NCI-H510A (cell line): ENCODE measurements at places on chromosomes 1 and 21.

DNA sequence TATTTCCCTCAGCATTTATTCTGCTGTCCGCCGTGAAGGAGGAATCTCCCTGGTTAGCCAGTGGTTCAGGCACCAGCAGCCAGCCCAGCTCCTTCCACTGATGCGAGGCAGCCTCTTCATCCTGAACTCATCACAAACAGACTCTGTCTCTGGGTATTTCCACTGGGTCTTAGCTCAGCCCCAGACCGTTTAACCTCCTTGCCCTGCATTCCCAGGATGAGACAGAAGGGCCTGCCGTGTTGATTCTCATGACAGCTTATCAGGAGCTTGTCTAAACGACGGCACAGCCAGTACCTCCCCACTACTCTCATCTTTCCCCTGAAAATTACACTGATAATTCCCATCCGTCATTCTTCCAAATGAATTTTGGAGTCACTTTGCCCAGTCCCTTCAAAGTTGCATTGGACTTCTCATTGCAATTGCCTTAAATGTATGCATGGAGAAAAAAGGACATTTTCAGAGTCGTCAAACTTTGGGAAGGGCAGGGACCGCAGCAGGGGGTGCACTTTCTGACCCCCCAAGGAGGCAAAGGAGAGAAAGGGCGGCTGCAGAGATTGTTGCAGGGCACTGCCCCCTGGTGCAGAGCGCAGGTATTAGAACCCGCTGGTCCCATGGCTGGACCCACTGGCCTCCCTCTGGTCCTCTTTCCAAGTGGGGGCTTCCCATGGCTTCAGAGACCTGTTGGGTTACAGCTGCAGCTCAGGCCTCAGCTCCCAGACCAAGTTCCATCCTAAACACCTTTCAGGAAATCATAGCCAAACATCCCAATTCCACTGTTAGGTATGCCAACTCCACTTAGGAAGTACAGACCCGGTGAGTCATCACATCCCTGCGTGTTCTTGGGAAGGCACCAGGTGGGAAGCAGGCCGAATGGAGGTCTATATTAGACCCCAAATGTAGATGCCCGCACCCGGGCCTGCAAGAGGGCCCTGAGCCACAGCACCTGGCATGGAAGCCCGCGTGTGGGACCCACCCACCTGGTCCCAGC, 3.7 kb upstream of the MEGF6 start:
- no peak for DNase-seq

GRCh38 chr1:69791311-69791710, 223.6 kb downstream of the LRRC7 start:
- no peak for DNase-seq

- no peak for DNase-seq
Observed at GRCh38 chr1:65429806-65430205, 9.3 kb downstream of the LEPR start.

DNA sequence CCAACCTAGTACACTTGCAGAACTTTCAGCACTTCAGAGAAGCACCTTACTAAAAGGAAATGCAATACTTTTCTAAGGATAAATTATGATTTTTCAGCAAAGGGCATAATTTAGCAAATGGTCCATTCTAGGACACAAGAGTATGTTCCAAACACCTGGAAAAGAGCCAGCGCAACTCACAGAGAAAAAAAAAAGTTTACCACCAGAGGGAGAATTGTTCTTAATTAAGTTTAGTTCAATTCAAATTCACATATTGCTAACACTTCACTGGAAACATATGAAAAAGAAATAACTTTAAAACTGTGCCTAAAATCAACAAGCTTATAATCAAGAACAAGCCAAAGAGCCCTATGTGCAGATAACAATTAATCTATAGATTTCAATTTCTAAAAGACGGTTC, 338.1 kb downstream of the SEC16B start:
- DNase-seq: no peak

GRCh38 chr1:46569116-46569515, 17.7 kb upstream of the KNCN start:
- DNase-seq: no peak

DNA sequence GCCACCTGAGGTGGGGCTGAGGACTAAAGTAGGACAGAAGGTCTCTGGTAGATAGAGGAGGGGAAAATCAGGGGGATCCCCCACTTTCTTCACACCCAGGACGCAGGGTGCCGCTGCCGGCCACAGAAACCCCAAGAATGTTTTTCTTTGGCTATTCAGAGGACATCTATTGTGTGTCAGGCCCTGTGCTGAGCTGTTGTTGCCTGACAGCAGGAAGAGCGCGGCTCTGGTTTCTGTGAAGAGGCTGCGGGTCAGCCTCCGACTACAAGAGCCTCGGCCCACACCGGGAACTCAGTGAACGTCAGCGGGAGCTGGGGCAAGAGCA, 407 bp upstream of the PIGV start:
- DNase-seq: no peak

DNA sequence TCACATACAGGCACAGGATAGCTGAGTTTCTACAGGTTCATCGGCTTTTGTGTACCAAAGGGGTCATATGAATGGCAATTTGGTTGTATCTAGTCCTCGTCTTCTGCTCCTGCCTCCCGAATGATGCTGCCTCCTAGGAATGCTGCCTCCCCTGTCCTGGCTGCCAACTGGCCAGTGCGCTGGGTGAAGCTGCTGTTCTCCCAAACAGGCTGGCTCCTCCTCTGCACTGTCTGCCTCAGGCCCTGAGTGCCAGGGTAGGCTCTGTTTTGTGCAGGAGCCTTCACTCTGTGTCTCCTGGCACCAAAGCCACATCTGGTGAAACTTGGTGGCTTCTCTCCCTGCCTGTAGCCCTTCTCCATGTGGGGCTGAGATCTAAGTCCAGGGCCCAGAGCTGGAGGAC, 60.3 kb downstream of the RHOU start:
- DNase-seq: no peak

DNA sequence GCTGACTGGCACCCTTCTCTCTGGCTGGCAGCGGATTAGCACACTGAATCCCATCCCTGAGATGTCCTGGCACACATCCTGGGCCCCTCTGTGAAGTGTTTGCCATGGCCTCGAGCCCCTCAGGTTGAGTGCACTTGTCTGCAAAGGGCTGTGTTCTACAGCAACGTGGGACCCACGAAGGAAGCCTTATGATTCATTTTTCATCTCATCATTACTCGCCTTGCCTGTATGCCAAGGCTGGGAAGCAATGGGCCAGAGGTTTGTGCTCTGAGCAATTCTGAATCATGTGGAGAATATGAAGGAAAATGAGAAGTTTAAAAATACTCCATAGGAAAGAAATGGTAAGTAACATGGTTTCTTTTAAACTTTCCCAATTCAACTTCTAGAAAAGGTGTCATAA, 124.8 kb upstream of the LMO4 start:
- DNase-seq: peak; percentile 9
